ENCODE measurements at places on chromosomes 12 and 14.

- no peak for DNase-seq
Observed at GRCh38 chr12:47277972-47278448, 198.3 kb upstream of the AMIGO2 start.

DNA sequence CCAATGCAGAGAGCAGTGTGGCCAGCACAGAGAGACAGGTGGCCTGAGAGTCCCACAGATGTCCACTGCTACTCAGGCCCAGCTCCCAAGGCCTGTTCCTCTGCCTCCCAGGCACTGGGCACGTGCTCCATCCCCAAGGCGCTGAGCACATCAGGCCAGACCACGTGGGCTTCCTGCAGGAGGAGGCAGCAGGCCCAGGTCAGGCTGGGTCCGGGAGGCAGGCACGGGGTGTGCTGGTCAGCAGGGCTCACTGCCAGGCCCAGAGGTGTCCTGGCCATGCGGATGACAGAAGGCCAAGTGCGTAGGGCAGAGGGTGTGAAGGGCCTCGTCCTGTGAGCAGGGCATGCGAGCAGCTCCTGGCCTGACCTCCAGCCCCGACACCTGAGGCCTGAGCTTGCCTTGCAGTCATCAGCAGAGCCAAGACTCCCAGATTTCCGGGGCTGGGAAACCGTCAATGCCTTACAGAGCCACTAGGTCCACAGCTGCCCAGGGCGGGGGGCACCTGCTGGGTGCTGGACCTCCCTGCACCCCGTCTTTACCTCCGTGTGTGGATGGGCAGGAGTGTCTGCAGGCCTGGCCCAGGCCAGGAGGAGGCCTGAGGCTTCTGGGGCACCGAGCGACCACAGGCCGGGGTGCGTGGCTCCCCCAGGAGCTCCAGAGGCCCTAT lies 14.9 kb downstream of the TRMT61A start:
- DNase-seq: no peak

DNA sequence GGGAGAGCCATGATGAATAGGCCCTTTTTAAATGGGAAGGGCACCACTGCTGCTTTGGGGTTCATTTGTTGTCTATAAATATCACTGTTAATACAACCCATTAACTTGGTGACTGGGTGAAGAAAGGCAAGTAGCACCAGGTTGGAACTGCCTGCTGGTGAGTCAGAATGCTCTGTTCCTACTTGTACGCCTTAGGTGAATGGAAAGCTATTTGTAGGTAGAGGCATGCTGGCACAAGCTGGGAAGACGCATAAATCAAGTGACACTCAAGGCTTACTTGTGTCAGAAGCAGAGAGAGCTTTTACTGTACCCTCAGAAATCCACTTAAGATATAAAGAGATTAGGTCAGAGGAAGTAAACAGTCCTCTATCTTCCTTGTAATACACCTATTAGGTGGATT lies 142.5 kb downstream of the TMX1 start:
- no peak for DNase-seq

- no peak for DNase-seq
Observed at GRCh38 chr12:51921017-51921725, 13.9 kb downstream of the ACVRL1 start.

Data from naive B cell (primary cell).